Esophagus squamous epithelium (tissue), 5 donors: ENCODE measurements at places on chromosomes 11 and 22.

DNA sequence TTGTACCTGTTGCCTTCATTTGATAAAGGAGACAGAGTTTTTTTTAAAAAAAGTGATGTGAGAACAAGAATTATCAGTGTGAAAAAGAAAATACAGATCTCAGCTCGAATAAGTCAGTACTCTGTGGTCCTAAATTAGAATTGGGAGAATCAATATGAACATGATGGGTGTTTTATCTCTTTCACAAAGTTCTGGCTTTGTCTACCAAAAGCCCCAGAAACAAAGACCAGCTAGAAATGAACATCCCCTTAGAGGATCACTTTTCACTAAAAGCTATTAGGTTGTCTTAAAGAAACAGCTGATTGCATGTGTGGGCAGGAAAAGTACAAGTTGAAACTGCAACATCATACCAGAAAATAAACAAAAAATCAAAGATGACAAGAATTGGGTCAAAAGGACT is 8.4 kb upstream of the ST14 start:
- DNase-seq, result no peak

DNA sequence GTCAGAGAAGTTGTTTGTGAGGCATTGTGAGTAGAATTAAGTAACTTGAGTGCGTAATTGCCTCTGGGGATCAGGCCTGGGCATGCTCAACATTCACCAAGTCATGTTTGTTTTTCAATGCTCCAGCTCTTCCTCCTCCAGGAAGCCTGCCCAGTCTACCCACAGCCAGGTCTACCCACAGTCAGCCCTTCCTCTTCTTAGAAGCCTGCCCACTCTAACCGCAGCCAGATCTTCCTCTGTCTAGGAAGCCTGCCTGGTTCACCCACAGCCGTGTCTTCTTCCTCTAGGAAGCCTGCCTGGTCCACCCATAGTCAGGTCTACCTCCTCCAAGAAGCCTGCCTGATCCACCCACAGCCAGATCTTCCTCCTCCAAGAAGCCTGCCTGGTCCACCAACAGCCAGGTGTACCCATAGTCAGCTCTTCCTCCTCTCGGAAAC is 25.0 kb downstream of the LRP5 start:
- no peak for DNase-seq

DNA sequence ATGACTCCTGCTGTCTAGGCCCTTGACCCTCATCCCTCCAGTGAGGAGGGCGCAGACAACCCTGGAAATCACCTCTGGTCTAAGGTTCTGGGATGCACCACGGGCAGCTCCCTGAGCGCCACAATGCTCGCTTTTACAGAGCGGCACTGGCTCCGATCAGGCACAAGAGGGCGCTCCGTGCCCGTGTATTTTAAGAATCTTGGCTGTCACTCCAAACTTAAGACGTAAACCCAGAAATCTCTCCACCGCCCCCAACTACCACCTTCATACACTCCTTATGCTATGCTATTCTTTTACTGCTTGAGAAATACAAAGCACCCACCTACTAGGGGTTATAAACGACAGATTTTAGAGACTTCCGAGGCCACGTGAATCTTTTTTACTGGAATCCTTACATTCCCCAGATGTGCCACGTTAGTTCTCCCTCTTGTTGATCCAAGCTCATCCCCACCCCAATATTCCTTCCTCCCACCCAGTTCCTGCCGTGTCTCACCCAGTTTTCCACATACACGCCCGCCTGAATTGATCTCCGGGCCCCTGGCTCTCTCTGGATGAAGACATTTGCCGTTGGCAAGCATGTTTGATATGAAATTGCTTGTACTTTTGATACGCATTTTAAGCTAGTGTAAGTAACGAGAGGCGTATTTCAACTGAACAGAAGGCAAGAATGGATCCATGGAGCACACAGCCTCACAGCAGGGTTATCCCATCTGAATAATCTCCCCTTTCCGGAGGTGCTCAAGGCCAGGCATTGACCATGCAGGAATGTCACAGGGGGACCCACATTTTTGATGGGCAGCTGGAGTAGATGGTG is 453.5 kb downstream of the OPCML start:
- DNase-seq, result no peak

DNA sequence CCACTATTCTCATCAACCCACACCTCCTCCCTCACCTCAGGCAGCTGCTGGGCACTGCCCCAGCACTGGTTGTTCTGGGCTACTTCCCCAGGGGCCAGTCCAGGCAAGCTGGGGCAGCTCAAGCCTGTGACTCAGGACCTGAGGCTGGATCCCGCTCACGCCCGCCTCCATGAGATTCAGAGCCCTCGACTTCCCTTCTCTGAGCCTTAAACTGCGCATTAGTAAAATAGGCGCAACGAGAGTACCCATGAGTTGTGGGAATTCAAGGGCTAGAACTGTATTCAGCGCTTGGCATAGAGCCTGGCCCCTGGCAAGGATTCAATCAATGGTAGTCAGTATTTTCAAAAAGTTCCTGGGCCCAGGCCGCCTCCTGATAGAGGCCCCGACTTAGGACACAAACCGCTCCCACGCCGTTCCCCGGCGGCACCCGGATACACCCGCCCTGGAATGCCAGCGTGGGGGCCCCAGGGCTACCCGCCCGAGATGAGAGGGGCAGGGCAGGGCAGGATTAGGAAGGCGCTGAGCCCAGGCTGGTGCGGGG is 723 bp upstream of the CD82 start:
- peak; percentile 29 for DNase-seq

DNA sequence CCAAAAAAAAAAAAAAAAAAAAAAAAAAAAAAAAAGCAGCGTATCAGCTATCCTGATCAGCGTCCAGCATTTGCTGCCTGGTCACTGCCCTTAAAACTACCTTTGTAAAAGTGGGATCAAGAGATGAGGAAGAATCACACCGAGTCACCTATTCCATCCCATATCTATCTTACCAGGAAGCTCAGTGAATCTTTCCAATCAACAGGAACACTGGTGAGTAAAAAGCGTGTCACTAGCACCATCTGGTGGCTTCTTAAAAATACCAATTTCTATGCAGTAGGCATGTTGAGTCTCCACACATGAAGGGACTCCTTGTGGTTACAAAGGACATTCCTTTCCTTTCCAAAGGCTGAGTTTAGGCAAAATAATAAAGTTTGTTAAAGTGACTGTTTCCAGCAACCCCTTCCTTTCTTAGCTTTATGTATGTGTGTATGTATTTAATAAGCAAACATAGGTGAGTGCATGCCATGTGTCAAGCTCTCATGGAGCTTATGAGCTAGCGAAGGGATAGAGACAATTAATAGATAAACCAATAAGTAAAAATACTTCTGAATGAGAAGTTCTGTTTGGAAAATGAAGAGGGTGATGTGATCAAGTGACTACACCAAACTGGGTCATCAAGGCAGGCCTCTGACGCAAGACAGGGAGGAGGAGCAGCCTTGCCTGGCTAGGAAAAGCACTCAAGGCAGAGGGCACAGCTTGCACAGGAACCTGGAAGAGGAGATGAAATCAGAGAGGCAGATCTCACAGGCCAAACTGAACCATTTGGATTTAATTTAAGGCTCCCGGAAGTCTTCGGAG is 13.9 kb upstream of the TP53AIP1 start:
- DNase-seq, result no peak

DNA sequence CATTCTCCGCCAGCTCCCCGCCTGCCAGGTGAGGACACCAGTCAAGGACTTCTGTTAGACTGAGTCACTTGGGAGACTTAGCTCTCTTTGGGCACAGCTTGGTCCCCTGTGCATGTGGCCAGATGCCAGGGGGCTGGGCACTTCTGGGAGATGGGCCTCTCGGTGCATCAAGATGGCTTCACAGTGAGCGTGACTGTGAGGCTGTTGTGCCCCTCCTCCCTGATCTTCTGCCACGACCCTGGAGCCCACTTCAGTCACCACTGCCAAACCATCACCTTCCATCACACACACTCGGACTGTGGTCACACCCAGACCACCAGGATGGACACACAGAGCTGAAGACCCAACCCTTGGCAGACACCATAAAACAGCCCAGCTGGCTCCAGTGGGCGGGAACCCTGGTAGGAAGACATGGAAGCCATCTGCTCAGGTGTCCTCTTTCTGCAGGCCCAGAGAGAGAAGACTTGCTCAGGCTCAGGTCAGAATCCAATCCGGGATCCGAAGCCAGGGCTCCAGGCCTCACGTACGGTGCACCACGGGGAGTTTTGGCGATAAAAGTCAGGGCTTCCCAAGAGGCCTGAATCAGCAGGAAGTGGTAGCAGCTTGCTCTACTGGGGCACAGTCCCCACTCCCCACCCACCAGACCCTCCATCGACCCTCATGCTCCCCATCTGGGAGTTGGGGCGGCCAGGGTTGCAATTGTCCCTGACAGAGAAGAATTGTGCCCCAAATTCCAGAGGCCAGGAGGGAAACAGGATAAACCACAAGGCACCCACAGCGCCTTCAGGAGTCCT is 29.8 kb upstream of the CD5 start:
- DNase-seq, result no peak

GRCh38 chr11:75899806-75900205 is 84.8 kb downstream of the UVRAG start:
- no peak for DNase-seq

- no peak for DNase-seq
Measured at GRCh38 chr11:33696931-33697638, 3.5 kb downstream of the C11orf91 start.

- DNase-seq, result no peak
Measured at GRCh38 chr22:24400726-24401596, 26.4 kb upstream of the ADORA2A start.

DNA sequence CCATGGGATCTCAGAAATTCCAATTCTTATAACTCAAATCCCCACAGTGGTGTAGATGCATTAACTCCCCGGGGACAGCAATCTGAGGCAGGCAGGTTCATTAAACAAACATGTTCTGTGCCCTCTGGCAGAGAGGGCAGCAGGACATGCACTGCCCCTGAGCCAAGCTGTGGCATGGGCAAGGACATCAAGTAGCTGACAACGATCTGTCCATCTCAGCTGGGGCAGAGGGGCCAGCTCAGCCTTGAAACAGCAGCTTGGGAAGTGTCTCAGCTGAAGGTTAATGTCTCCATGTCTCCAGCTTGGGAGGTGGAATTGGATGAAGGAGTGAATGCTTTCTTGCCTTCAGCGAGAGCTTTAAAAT is 13.6 kb downstream of the TMEM25 start:
- no peak for DNase-seq

- no peak for DNase-seq
Measured at GRCh38 chr11:123193742-123194141, 1.3 kb downstream of the CLMP start.

- DNase-seq, result no peak
Measured at GRCh38 chr11:21179770-21180169, 510.4 kb downstream of the NELL1 start.

- no peak for DNase-seq
Measured at GRCh38 chr11:104624021-104624420, 274.2 kb downstream of the CASP12 start.

DNA sequence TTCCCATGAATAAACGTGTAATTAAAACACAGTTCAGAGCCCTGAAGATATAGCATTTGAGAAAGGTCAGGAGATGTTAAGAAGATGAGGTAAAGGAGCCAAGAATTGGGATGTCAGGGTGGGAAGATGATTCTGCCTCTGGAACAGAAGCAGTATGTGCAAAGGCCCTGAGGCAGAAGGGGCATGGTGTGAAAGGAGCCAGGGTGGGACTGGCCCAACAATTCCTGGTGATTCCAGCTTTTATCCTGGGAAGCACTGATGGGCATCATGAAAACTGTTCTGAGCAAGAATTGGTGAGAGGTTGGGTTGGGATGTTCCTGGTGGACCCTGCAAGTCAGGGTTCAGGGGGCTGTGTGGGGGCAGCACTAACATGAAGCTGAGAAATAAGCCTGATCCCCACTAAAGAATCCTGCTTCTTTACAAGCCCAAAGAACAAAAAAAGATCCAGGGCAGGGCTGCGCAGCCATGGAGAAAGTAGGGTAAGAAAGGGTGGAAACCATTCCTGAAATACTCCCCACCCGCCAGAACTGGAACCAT is 2.5 kb upstream of the FXYD6 start:
- no peak for DNase-seq

DNA sequence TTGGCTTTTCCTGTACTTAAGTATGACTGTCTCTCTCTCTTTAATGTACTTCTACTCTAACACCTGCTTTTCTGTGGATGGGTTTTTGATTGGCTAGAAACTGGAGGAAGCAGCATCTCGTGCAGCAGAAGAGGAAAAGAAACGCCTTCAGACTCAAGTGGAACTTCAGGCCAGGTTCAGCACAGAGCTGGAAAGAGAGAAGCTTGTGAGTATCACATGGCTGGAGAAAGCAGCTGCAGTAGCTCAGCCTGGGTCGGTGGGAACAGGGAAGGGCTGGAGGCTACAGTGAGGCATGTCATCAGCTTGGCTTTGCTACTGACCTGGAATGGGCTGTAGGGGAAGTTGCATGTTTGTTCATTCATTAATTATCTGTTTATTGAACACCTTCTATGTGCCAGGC is 74.2 kb downstream of the SWAP70 start:
- no peak for DNase-seq

- no peak for DNase-seq
Measured at GRCh38 chr11:9616858-9617257, 43.4 kb downstream of the WEE1 start.

DNA sequence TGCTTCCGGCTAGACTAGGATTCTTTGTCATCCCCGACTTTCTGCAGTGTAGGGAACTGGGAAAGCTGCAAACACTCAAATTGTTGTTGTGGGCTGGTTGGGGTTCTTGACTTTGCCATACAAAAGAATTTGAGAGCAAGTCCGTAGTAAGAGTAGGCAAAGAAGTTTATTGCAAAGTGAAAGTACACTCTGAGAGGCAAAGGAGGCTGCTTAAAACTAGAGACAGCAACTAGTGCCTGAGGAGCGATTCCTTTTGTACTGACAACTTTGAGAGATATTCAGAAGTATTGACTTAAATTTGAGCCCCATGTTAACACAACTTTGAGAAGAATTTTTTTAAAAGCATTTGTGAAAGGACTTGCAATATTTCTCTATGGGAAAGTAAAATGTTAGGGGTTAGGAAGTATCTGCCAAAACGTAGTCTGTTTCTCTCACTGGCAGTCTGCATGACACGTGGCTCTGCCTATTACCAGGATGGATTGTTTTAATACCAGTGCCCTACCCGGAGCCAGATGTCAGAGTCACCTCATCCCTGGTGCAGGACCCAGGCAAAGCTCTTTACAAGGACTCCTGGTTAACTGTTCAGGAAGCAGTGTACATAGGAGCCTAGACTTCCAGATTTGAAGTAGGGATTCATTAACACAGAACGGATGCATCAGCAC is 85.0 kb upstream of the CLPB start:
- no peak for DNase-seq

- DNase-seq, result no peak
Measured at GRCh38 chr11:45501392-45502225, 163.8 kb downstream of the CHST1 start.

DNA sequence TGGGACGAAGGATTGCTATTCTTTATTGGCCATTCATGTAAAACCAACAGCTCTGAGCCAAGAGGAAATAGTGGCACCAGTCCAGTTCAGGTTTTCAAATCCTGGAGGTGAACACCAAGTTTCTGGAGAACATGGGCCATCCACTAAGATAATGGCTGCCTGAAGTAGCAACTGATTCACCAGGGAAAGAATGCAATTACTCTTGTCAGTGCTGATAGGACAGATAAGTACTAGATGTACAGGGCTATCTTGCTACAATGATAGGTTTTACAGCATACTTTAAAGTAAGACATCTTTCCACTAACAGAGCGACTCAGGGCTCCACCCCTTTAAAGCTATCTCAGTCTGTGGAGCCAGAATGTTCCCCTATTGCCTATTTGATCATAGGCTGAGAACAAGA is 36.8 kb upstream of the APOA1 start:
- no peak for DNase-seq
